Adrenal gland (tissue), 19 donors: ENCODE measurements at places on chromosomes 6 and 20. TPM values are rescaled to one million over a fixed set of nuclear protein-coding genes. Genes with fewer than 3 reads are reported as not detected.

DNA sequence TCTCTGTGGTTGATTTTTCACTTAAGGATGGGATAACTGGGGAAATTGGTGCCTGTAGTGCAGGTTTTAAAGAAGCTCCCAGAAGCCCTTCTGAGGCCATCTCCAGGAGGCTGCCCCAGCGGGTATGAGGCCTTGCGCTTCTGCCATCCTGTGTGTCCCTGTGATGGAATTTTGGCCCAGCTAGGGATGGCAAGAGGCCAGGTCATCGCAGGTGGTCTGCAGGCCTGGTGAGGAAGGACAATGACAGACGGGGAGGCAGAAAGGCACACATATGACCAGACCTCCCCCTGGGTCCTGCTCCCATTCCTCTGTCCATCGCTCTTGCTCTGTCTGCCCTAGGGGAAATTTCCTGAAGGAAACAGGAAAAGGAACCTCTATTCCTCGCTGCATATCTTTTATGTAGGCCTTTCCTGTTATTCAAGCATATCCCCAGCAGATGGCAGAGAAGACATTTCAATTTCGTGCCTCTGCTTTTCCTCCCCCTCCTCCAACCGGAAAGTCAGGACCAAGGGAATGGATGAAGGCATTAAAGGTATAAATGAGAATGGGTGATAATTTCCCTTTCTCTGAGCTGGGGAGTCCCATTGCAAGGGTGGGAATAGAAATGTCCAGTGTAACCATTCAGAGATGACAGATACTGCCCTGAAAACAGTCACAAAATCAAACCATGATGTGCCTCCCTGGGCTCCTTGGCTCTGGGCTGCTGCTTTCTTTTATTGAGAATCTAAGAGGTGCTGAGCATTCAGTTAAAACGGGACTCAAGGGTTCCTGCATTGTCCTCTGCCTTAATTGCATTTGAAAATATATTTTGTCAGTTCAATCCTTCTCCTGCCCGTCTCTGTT lies 17.6 kb upstream of the HLA-F start:
- H3K4me3 ChIP-seq: no peak overlapping the region
- peak; percentile 61 for DNase-seq
- H3K4me1 ChIP-seq: no peaks in the 10 kb centered on the region
- H3K27ac ChIP-seq: no peak overlapping the region

GRCh38 chr6:168514216-168514615 lies 73.2 kb downstream of the SMOC2 start:
- peak; percentile 68 for DNase-seq
- H3K36me3 ChIP-seq: no peaks in the 10 kb centered on the region
- H3K4me3 ChIP-seq: no peak overlapping the region
- H3K27me3 ChIP-seq: no peaks in the 10 kb centered on the region
- no peaks in the 10 kb centered on the region for H3K4me1 ChIP-seq

DNA sequence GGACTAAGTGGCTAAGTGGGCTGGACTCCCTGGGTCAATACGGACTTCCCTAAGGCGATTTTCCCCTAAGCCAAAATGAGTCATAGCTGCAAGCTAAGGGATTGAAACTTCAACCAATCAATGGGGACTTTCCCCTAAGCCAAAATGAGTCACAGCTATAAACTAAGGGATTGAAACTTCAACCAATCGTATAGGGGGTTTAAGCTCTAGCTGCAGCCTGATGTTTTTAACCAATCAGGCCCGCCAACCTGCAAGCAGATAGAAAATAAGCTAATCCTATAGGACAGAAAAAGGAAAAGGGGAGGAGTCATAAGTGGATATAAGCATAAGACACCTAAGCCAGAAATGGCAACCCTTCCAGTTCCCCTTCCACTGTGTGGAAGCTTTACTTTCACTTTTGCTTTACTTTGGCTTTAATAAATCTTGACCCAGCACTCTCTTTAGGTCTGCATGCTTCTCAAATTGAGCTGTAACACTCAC lies 655.0 kb upstream of the HS3ST5 start:
- no peaks in the 10 kb centered on the region for H3K27me3 ChIP-seq
- no peaks in the 10 kb centered on the region for H3K4me1 ChIP-seq
- no peaks in the 10 kb centered on the region for H3K36me3 ChIP-seq
- DNase-seq: no peak
- no peak overlapping the region for H3K4me3 ChIP-seq
- H3K27ac ChIP-seq: no peak overlapping the region

GRCh38 chr6:124723671-124724070 lies 238.6 kb upstream of the RNF217 start:
- H3K4me1 ChIP-seq: no peaks in the 10 kb centered on the region
- DNase-seq: no peak
- H3K36me3 ChIP-seq: no peaks in the 10 kb centered on the region
- H3K4me3 ChIP-seq: no peak overlapping the region

GRCh38 chr6:116106146-116106545 lies 5.5 kb downstream of the NT5DC1 start:
- no peak overlapping the region for H3K4me3 ChIP-seq
- no peak overlapping the region for H3K27ac ChIP-seq
- peaks cover 25% of the 10 kb centered on the region for H3K4me1 ChIP-seq

DNA sequence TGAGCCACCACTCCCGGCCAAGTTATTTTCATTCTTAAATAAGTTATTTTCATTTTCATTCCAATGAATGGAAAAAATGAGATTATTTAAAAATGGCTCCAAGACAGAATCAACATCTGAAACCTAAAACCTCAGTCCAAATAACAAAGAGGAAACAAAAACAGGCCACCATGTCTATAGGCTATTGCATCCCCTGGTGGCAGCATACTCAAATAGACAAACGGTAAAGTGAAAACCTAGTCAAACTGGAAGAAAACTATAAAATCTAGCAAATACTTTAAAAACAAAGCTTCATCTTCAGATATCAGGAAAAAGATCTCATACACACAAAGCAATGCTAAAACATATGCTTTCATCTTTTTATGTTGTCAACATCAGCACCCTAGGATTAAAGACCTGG lies 20.9 kb downstream of the IL17A start:
- no peak overlapping the region for H3K27ac ChIP-seq
- H3K36me3 ChIP-seq: no peaks in the 10 kb centered on the region
- H3K27me3 ChIP-seq: no peaks in the 10 kb centered on the region
- no peak for DNase-seq

DNA sequence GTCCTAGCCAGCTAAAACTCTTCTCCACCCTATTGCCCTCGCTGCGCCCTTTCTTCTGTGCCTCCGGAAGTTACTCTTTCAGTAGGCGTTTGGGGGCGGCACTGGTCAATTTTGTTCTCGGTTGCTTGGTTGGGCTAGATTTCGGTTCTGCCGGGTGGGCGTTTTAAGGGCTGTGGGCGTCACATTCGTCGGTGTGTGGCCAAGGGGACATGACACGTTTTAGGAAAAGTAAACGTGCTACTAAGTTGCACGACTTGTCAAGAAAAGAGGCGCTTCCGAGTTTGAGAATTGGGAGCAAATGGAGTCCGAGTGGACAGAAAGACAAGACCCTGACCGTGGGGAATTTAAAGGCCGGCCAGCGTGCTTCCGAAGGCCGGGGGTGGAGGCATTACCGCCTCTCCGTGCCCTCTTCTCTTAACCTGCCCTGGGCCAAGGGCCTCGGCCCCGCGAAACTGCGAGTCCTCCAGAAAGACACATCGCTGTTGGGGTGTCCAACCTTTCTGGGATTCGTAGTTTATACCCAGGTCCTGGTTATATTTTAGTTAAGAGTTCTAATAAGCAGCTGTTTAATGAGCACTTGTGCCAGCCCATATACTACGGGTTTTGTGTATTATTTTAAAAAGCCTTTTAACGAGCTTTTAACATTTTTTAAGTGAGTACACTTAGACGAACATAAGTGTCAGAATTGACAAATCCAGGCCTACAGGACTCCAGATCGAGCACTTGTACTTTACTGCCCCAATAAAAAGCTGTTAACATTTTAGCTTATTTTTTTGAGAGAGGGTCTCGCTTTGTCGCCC lies 664 bp upstream of the BAG6 start:
- no peaks in the 10 kb centered on the region for H3K27me3 ChIP-seq
- peaks cover 12% of the 10 kb centered on the region for H3K4me1 ChIP-seq
- H3K4me3 ChIP-seq: no peak overlapping the region
- peaks cover 47% of the 10 kb centered on the region for H3K36me3 ChIP-seq
- peak overlapping the region; percentile 98 for H3K27ac ChIP-seq

DNA sequence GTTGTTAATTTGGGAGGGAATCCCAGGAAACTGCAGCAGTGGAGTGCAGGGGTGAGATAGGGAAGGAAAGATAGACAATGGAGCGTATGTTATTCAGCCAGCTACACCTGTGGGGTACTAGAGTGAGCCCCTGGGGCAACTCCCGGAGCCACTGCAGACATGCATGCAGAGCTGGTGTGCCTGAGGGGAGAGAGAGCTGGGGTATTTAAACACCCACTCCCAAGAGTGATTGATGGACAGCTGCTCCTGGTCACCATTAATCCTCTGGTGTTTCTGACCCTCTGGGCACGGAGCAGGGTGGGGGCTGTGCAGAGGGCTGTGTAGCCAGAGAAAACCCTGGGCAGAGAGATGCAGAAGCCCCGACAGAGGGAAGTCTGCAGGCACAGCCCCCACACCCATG lies 146.7 kb upstream of the CDH4 start:
- no peak overlapping the region for H3K27ac ChIP-seq
- H3K27me3 ChIP-seq: no peaks in the 10 kb centered on the region
- H3K36me3 ChIP-seq: no peaks in the 10 kb centered on the region
- no peaks in the 10 kb centered on the region for H3K4me1 ChIP-seq

SNPH gene
- 18.9 TPM for total RNA-seq

SS18L1 gene
- 45.7 TPM for total RNA-seq

OVOL2 gene
- not detected for total RNA-seq
